ENCODE measurements at places on chromosomes 12 and 14.

GRCh38 chr12:105588106-105588505 lies 257.6 kb downstream of the C12orf75 start:
- no peak for DNase-seq

DNA sequence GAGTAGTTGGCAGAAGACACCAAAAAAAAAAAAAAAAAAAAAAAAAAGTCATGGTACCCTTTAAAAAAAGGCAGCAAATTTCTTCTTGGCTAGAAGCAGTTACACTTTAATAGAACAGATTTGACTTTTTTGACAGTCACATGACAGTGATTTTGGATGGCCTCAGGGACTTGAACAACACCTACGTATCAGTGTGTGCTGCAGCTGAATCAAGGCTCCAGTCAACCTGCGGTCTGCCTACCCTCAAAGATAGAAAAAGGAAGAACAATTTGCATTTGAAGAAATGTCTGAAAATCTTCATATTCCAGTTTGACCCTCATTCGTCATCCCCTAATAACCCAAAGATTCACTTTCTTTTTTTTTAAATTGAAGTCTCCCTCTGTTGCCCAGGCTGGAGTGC lies 53.9 kb downstream of the MDM2 start:
- no peak for DNase-seq

DNA sequence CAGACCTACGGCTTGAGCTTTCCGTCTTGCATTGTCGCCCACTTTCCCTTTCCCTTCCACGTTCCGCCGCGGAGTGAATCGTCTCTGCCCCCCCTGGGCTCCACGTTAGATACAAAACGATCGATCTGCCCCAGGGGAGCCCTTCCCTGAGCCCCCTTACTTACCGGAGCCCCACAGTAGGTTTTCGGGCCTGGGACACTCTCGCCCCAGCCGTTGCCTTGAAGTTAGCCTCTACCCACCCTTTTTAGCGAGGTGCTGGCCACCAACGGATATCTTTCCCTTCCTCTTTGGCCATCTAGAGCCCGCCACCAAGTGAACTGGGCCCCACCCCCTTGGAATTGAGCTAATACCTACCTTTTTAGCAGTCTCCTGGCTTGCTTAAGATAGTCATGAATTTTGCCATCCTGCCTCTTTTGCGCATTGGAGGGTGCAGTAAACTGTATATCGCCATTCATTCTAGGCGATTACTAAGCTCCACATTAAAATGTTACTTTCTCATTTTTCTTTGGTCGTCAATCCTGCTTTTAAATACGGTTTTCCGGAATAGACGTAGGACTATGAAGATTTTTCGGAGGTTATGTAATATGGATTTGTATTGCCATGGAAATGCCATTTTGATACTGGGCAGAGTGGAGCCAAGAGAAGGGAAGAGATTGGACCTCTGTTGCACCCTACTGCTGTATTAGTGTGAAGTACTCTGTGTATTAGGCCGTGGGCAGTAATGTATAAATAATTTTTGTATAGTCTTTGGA lies 764 bp downstream of the RBM25 start:
- no peak for DNase-seq

DNA sequence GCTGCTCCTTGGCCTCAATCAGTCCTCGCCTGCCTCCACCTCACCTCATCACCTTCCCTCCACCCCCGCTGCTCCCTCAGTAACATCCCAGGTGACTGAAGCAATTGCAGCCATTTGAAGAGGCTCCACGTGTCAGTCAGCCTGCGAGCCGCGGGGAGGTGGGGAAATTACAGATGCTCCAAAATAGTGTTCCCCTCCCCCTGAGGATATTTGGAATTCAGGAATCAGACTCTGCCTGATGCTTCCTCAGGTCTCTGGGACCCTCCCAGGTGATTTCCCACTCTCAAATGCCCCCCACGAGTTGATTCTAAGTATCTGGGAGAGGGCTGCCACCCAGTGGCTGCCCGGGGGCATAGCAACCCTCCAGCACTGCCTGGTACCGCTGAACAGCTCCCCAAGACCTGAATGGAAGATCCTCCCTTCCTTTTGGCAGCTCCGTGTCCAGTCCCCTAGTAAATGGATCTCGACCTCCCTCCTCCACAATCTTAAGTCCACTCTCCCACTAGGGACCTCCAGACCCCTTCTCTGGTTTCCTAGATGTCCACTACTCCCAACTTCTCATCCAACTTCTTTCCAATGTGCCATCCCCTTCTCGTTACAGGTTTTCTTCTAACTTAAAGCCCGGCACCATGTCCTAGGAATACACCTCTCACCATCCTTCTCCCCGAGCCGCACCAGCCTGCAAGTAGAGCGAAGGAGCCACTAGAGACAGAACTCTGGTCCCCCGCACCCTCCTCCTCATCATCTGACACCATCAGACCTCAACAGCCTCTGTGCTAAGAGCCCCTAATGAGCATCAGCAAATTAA lies 1.4 kb upstream of the ASIC1 start:
- DNase-seq, result peak; percentile 62

GRCh38 chr14:70881549-70882177 lies 25.6 kb upstream of the PCNX1 start:
- no peak for DNase-seq

- no peak for DNase-seq
Observed at GRCh38 chr14:58882577-58883018, 244.8 kb downstream of the DACT1 start.

- no peak for DNase-seq
Observed at GRCh38 chr12:90152897-90153624, 444.4 kb upstream of the ATP2B1 start.

DNA sequence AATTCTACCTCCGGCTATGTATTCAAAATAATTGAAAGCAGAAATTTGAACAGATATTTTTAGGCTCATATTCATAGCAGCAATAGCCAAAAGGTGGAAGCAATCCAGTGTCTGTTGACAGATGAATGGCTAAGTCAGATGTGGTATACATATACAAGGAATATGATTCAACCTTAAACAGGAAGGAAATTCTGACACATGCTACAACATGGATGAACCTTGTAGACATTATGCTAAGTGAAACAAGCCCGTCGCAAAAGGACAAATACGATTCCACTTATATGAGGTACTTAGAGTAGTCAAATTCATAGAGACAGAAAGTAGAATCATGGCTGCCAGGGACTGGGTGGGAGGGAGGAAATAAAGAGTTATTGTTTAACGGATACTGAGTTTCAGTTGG lies 331.6 kb downstream of the PCNX1 start:
- DNase-seq, result no peak

GRCh38 chr12:122934722-122935121 lies 31.5 kb downstream of the ABCB9 start:
- DNase-seq, result no peak

- no peak for DNase-seq
Observed at GRCh38 chr12:9668161-9669018, 1.1 kb upstream of the CLEC2D start.

GRCh38 chr14:65079201-65079600 lies 23.1 kb downstream of the MAX start:
- DNase-seq, result no peak

GRCh38 chr12:65948320-65949008 lies 124.2 kb downstream of the HMGA2 start:
- no peak for DNase-seq

DNA sequence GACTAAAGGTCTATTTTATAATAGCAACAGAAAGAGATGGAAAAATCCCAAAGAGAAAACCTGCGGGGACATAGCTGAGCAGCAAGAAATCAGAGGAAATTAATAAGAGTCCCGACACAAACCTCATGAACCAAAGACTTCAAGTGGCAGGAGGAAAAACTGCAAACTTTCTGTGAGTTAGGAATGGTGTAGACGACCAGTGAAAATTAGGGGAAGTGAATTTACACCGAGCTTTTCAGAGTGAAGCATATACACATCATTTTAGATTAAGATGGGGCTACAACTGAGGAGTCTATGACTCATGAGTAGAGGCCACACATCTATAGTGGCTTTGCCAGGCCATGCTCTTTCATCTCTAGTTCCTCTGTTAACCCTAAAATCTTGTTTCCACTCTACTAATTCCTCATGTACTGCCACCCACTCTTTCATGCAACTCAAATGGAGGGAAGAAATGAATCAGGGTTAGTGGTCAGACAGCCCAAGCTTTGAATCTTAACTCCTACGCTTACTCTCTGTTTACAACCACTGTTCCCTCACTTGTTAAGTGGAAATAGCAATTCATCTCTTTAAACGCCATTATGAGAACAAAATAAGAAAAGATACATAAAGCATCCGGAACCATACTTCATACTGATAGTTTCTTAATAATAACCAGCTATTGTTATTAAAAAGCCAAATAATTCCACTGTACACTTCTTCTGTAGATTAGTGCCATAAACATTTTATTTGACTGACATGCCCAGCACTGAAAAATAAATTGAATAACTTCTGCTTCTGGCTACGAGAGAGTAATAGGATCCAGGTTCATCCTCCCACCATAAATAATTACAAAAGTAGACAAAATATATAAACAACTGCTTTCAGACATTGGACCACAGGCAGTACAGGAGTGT lies 219.3 kb downstream of the RMST start:
- no peak for DNase-seq

GRCh38 chr12:43312991-43313505 lies 239.0 kb downstream of the ADAMTS20 start:
- DNase-seq, result no peak

DNA sequence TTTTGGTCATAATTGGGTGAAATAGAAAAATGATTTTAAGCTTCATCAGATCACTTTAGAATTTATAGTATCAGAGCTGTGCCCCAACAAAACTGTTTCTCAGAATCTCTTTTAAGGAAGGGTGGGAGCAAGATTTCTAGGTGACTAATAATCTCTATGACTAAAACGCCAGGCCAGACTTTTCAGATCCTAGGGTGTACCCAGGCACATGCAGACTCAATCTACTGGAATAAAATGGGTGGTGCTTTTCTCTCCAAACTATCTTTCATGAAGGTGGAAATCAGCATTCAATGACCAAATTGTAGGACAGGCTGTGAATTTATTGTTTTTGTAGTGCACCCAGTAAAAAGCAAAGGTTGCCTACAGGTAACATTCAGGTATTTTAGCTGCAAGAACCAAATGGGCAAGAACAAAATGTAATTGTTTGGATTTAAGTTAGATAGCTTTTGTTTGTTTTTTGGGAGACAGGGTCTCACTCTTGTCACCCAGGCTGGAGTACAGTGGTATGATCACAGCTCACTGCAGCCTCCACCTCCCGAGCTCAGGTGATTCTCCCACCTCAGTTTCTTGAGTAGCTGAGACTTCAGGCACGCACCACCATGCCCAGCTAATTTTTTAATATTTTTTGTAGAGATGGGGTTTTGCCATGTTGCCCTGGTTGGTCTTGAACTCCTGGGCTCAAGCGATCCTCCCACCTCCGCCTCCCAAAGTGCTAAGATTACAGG lies 49.5 kb downstream of the PPP2R5C start:
- no peak for DNase-seq

GRCh38 chr14:72810201-72810600 lies 83.7 kb downstream of the DPF3 start:
- DNase-seq, result peak; percentile 62

GRCh38 chr12:21350975-21351374 lies 16.3 kb upstream of the SLCO1A2 start:
- DNase-seq, result no peak

GRCh38 chr14:31300296-31300695 lies 92.7 kb upstream of the HECTD1 start:
- DNase-seq, result no peak

DNA sequence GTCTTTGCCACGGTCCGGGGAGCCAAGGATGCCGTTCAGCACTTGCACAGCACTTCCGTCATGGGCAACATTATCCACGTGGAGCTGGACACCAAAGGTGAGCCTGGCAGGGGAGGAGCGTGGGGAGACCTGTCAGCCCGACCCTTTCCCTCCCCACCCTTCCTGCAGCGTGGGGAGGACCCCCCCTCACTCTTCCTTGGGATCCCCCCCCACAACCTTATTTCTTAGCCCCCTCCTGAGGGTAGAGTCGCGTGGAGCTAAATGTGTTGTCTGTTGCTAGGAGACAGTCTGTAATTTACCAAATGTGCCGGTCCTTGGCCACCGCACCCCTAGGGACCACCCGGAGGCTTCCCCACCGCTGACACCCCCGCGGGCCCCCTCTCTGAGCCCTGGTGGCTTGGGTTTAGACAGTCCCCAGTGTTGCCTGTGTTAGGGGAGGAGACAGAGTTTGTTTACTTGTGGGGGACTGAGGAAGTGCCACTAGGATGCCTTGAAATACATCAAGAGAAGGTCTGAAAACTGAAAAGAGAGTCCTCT lies 2.3 kb downstream of the SETD1B start:
- DNase-seq, result no peak

- DNase-seq, result no peak
Observed at GRCh38 chr12:7061138-7061537, 620 bp downstream of the C1S start.

- no peak for DNase-seq
Observed at GRCh38 chr14:60622210-60622916, 26.9 kb downstream of the SIX1 start.

GRCh38 chr14:61661471-61662400 lies 33.6 kb upstream of the HIF1A start:
- DNase-seq, result no peak

- no peak for DNase-seq
Observed at GRCh38 chr14:68599896-68600610, 192.8 kb downstream of the ZFP36L1 start.

GRCh38 chr14:47220096-47220495 lies 455.3 kb downstream of the MDGA2 start:
- DNase-seq, result no peak

DNA sequence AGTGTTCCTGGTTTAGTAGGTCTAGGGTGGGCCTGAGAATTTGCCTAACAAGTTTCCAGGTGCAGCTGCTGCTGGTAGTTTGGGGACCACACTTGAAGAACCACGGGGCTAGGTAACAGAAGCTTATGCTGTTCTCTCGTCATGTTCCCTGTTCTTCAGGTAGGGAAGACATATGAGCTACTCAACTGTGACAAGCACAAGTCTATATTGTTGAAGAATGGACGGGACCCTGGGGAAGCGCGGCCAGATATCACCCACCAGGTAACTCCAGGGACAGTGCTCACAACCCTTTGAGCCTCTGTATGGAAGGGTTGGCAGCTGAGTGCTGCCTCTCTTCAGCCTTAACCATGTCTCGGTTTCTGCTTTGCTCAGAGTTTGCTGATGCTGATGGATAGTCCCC lies 3.5 kb downstream of the EMG1 start:
- no peak for DNase-seq

GRCh38 chr12:67222302-67222701 lies 46.9 kb upstream of the CAND1 start:
- DNase-seq, result no peak

- no peak for DNase-seq
Observed at GRCh38 chr14:56183631-56184157, 65.5 kb downstream of the PELI2 start.

GRCh38 chr12:105761075-105761474 lies 377.7 kb downstream of the NUAK1 start:
- DNase-seq, result no peak

- peak; percentile 10 for DNase-seq
Observed at GRCh38 chr14:97218691-97219430, 421.7 kb downstream of the VRK1 start.

DNA sequence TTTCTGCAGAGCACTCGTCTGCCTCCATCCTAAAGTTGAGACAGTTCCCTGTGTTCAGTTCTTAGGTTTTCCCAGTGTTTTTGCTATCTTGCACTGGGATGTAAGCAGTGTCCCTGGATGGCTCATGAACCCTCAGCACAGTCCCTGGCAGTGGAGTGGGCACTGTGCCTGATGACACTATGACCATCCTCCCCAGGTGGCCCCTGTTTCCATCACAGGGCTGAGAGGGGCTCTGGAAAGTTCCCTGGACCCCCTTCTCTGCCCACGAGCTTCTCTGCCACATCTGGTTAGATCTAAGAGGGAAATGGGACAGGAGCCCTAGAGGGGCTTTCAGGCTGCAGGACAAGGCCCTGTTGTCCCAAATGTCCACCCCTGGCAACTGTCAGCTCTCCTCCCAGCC lies 249.8 kb upstream of the SFSWAP start:
- DNase-seq, result no peak

- DNase-seq, result no peak
Observed at GRCh38 chr12:115049614-115050013, 365.6 kb upstream of the TBX3 start.
